CD4-positive, alpha-beta T cell treated with Interleukin-17A for 1 hour (primary cell): ENCODE measurements at places on chromosomes 7 and 10.

- DNase-seq = no peak
Measured at GRCh38 chr10:32205670-32206069, 141.3 kb downstream of the EPC1 start.

DNA sequence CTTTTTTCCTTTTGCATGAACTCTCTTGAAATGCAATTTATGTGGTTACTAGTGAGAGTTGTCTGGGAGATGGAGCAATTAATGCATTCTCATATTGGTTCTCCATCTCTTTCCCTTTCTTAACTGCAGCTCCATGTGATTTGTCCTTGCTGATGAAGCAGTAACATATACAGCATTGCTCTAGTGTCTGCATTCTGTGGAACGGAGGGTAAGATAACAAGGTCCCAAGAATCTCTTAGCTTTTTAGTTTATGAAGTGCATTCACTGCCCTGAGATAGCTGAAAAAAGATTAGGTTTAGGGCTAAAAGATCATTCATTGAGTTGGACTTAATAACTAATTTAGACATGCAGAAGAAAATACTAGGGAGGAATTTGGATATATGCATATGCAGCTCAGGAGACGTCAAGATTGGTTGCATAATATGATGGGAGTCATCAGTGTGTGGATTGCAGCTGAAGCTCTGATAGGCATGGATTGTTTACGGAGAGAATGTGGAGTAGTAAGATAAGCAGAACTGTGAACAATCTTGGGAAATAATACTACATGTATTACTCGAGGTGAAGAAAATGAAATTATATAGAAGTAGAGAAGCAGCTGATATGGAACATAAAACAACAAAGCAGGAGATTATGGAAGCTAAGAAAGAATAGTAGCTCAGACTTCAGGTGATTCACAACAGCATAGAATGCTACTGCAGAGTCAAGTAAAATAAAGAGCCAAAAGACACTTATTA lies 404.7 kb downstream of the ARL4A start:
- no peak for DNase-seq

DNA sequence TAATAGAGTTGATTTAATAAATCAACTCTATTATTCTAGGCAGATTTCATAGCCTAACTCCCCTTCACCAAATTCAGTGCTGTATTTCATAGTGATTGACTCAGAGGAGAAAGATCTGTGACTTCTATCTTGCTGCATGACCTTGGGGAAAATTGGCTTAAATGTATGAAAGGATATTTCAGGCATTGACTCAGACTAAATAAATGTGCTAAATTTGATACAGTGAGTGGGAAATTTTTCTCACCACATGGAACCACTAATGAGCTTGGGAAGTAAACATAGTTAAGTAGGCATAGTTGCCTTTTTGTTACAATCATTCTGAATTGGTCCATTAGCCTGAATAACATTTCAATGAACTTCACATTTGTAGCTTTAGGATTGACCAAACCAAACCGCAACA lies 89.0 kb upstream of the PRPS1L1 start:
- DNase-seq = no peak

GRCh38 chr7:120843109-120843508 lies 14.8 kb downstream of the TSPAN12 start:
- DNase-seq = no peak

- no peak for DNase-seq
Measured at GRCh38 chr7:3518546-3518945, 217.5 kb downstream of the SDK1 start.

GRCh38 chr10:34967335-34967880 lies 122.7 kb downstream of the CUL2 start:
- DNase-seq = no peak

DNA sequence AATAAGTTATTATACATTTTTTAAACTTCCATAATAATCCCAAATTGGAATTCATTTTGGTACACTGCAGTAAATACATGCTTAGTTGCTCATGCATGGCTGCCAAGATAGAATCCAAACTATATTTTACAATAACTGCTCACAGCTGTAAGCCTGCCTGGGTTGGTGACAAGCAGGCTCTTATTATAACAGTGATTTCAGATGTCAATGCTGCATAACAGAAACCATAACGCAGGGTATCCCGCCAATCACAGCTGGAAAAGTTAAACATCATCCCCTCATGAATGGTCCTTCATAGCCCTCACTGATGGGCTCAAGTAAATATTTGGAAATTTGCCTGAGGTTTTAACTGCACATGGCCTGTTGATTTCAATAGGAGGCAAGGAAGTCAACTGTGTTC lies 149.8 kb downstream of the AMPH start:
- no peak for DNase-seq

DNA sequence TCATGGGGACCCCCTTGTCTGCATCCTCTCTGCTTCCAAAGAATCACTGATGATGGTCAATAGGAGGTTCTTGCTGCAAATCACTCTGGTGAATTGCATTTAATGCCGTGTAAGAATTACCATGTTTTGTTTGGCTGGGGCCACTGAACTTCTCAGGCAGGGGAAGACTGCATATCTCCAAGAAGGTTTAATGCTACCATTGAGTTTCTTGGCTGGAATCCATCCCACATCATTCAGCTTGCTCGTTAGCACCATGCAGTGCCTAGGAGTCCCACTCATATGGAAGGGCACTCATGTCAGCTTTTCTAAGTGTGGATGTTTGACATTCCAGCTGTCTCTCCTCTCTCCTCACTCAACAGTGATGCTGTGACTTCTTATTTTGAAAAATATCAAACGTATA lies 50.2 kb upstream of the BAMBI start:
- DNase-seq = no peak

DNA sequence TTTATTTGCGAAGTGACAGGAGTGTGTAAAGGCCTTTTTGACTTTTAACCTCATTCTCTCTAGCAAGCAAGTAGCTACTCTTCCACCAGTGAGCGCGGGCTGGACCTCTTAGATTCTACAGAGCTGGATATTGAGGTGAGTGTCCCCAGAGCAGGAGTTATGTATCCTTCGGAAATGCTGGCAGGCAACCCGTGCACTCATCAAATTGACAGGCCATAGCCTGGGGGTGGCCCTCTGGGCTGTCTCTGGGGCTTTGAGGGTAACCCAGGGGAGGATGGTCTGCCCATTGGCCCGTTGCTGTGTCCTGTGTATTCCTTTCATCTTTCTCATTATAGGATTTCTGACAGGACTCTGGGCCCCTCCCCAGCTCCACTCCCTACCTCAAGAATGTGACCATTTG lies 6.1 kb upstream of the PVRIG start:
- no peak for DNase-seq

DNA sequence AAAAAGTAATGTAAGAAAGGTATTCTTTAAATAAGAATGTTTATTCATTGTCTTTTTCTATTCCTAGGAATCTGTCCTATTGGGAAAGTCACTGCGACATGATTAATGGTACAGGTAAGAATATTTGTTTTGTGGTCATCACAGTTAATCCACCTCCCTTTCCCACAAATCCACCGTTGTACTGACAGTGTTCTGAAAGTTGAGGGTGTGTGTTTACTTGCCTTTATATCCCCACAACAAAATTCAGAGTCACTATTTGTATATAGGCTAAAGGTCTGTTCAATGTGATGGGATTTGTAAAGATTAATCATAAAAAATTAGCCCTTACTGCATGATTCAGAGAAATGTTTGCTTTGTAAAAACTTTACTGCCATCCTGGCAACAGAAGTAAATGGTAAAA lies 27.9 kb downstream of the CD36 start:
- no peak for DNase-seq

GRCh38 chr10:34523017-34523767 lies 291.9 kb downstream of the PARD3 start:
- no peak for DNase-seq
